Esophagus (tissue), 2 donors: ENCODE measurements at places on chromosomes 7 and 10. TPM values are rescaled to one million over a fixed set of nuclear protein-coding genes. Genes with fewer than 3 reads are reported as not detected.

PTPN12 gene
- 26.8 TPM for polyA plus RNA-seq

LIPN gene
- polyA plus RNA-seq, result not detected

MACC1 gene
- 4.9 TPM for polyA plus RNA-seq

ATOH7 gene
- not detected for polyA plus RNA-seq

TMEM26 gene
- polyA plus RNA-seq, result 0.08 TPM

LRIT1 gene
- polyA plus RNA-seq, result not detected

IFIT1 gene
- 2.3 TPM for polyA plus RNA-seq

CDK5 gene
- 9.7 TPM for polyA plus RNA-seq

ZCWPW1 gene
- polyA plus RNA-seq, result 2.2 TPM

SPDYE8 gene
- not detected for polyA plus RNA-seq

SPAM1 gene
- not detected for polyA plus RNA-seq

PIP gene
- not detected for polyA plus RNA-seq

PDZD7 gene
- polyA plus RNA-seq, result 0.14 TPM

GJD4 gene
- polyA plus RNA-seq, result not detected

FFAR4 gene
- 0.08 TPM for polyA plus RNA-seq

CYP2C19 gene
- polyA plus RNA-seq, result 3.0 TPM

ANKRD61 gene
- 0.04 TPM for polyA plus RNA-seq

FXYD4 gene
- polyA plus RNA-seq, result not detected

TAS2R41 gene
- polyA plus RNA-seq, result not detected

TSPAN13 gene
- polyA plus RNA-seq, result 10.8 TPM

CASP2 gene
- polyA plus RNA-seq, result 7.2 TPM

FAM25G gene
- 6.3 TPM for polyA plus RNA-seq

TEX36 gene
- not detected for polyA plus RNA-seq

RBP3 gene
- not detected for polyA plus RNA-seq

ZNF722 gene
- not detected for polyA plus RNA-seq

DEPP1 gene
- 7.7 TPM for polyA plus RNA-seq

SNX13 gene
- polyA plus RNA-seq, result 6.6 TPM

OR13A1 gene
- polyA plus RNA-seq, result 0.11 TPM

CARD11 gene
- polyA plus RNA-seq, result 1.3 TPM

TMEM270 gene
- polyA plus RNA-seq, result not detected

CRCP gene
- 19.5 TPM for polyA plus RNA-seq

UPK3B gene
- polyA plus RNA-seq, result 16.7 TPM

PNLIPRP1 gene
- polyA plus RNA-seq, result 0.29 TPM

NRCAM gene
- polyA plus RNA-seq, result 0.96 TPM

HOXA13 gene
- polyA plus RNA-seq, result not detected

AS3MT gene
- 2.8 TPM for polyA plus RNA-seq

HNRNPA2B1 gene
- 511 TPM for polyA plus RNA-seq

GRIFIN gene
- polyA plus RNA-seq, result not detected

HYAL4 gene
- polyA plus RNA-seq, result not detected

PCLO gene
- 1.5 TPM for polyA plus RNA-seq

CREB3L2 gene
- polyA plus RNA-seq, result 7.3 TPM

IDI2 gene
- not detected for polyA plus RNA-seq

STEAP2 gene
- polyA plus RNA-seq, result 2.6 TPM

OR2A1 gene
- 0.01 TPM for polyA plus RNA-seq

EBLN1 gene
- not detected for polyA plus RNA-seq

BBS9 gene
- 3.7 TPM for polyA plus RNA-seq

OR2A42 gene
- 0.02 TPM for polyA plus RNA-seq

RSPH10B2 gene
- polyA plus RNA-seq, result 0.10 TPM

LRRC17 gene
- 0.27 TPM for polyA plus RNA-seq
